AG10803 (cell line): ENCODE measurements at places on chromosomes 7 and 10.

DNA sequence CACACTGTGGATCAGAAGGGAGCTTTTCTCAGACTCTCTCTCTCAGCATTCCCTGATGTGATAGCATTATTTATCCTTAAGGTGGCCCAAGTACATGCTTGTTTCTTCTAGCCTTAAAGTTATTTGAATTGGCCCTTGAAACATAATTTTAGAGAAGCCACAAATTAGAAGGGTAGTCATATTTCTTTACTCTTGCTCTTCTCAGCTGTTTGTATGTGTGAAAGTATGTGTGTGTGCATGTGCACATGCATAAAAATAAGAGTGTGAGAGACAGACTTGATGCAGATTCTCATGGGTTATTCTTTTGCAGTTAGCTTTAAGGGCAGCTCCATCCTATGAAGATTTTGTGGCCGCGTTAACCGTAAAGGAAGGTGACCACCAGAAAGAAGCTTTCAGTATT lies 50.1 kb downstream of the PLEKHA8 start:
- no peak for DNase-seq

DNA sequence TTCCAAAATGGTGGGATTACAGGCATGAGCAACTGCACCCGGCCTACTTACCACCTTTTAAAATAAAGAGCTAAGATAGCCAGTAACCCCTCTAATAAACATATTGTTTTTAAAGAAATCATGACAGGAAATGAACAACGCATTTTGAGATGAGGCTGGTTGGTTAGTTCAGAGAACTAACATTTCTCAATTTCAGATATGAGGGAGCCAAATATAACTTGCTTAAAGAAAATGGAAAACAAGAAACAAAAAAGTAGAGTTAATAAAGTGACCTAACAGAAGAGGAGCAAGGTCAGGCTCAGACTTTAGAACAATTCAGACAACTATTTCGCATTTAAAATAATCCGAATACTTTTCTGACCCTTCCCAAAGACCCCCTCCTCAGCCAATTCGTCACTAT lies 254.9 kb upstream of the PHF14 start:
- DNase-seq = no peak

- DNase-seq = no peak
Measured at GRCh38 chr7:136049818-136050461, 72.8 kb upstream of the MTPN start.

DNA sequence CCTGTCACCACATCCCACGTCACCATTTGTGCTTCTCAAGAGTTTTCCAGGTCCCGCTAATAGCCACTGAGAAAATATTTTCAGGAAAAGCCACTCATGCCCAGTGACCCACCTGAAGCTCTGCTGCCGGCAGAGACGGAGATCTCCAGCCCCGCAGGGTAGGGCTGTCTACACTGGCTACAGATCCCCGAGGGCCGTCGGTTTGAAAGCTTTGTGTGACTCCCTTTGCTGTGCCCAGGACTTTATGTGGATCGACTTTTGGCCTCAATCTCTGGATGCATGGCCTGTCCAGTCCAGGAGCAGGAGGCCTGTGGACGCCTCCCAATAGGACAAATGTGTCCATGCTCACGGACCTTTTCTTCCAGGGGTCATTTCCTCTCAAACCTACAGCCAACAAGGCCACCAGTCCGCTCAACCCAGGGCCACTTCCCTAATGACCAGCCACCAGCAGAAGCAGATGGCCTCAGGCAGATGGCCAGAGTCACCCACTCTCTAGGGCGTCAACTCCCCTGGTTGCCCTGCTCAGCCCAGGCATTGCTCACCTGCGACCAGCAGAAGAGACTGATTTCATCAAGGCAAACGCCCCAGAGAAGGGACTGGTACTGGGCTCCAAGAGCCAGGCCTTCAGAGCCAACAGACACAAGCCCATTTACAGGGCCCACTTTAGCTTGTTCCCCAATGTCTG lies 76.4 kb downstream of the OAT start:
- DNase-seq = no peak
